ENCODE measurements at places on chromosomes 5 and 9. TPM values are rescaled to one million over a fixed set of nuclear protein-coding genes. Genes with fewer than 3 reads are reported as not detected.

DNA sequence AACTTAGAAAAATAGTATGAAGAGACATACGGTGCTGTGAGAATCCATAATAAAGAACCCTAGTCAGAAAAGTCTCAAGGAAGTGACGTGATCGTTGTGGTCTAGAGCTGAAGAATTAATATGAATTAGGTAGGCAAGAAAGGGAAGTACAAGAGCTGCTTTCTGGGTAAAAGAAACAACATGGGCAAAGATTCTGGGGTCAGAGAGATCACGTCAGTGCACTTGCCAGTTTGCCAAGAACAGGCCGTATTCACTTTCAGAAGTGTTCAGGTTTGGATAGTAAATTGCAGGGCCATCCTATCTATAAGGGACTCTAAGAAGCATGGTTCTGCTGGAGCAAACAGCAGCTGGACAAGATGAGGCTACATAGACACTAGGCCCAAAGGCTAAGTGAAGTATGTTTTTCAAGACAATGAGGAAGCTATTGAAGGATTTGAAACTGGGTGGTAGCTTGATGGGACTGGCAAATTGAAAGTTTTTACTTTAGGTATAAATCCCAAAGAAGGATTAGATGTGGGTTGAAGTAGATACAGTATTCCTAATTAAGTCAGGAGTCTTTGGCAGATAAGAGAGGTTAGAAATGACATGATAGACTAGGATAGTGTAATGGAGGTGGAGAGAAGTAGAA is 4.8 kb upstream of the CHD1 start:
- no peak for DNase-seq
- H3K36me3 ChIP-seq, result no peaks in the 10 kb centered on the region
- H3K4me3 ChIP-seq, result no peak overlapping the region
- H3K4me1 ChIP-seq, result peaks cover 20% of the 10 kb centered on the region

GRCh38 chr9:114735704-114736103 is 53.7 kb upstream of the TEX48 start:
- DNase-seq, result no peak
- no peak overlapping the region for H3K4me3 ChIP-seq
- H3K27me3 ChIP-seq, result no peaks in the 10 kb centered on the region

GRCh38 chr9:114613919-114614318 is 2.8 kb downstream of the TMEM268 start:
- H3K27ac ChIP-seq, result no peak overlapping the region
- H3K4me3 ChIP-seq, result no peak overlapping the region
- DNase-seq, result no peak
- peaks cover 16% of the 10 kb centered on the region for H3K4me1 ChIP-seq

DNA sequence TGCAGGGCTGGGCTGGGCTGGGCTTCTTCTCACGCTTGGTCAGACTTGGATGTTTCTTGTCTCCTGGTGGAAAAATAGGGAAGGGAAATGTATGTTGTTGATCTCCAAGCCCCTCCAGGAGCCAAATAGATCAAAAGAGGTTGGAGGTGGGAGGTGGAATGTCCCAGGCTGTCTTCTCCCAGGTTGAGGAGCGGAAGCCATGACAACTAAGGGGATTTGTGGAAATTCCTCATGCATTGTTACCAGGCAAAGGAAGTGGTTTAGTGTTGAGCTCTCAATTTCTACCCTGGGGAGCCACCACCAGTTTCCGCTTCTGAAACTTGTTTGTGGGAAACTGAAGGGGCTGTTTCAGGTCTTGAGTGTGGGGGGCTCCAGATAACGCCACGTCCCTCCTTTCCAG is 79.0 kb downstream of the SPRY4 start:
- no peak for DNase-seq
- H3K27ac ChIP-seq, result peak overlapping the region; percentile 89
- H3K4me1 ChIP-seq, result peaks cover 23% of the 10 kb centered on the region
- H3K4me3 ChIP-seq, result no peak overlapping the region
- no peaks in the 10 kb centered on the region for H3K27me3 ChIP-seq
- H3K36me3 ChIP-seq, result no peaks in the 10 kb centered on the region

- no peak overlapping the region for H3K27ac ChIP-seq
- no peak for DNase-seq
- H3K4me1 ChIP-seq, result no peaks in the 10 kb centered on the region
- no peaks in the 10 kb centered on the region for H3K27me3 ChIP-seq
Measured at GRCh38 chr5:22560147-22560546, 293.0 kb downstream of the CDH12 start.

DNA sequence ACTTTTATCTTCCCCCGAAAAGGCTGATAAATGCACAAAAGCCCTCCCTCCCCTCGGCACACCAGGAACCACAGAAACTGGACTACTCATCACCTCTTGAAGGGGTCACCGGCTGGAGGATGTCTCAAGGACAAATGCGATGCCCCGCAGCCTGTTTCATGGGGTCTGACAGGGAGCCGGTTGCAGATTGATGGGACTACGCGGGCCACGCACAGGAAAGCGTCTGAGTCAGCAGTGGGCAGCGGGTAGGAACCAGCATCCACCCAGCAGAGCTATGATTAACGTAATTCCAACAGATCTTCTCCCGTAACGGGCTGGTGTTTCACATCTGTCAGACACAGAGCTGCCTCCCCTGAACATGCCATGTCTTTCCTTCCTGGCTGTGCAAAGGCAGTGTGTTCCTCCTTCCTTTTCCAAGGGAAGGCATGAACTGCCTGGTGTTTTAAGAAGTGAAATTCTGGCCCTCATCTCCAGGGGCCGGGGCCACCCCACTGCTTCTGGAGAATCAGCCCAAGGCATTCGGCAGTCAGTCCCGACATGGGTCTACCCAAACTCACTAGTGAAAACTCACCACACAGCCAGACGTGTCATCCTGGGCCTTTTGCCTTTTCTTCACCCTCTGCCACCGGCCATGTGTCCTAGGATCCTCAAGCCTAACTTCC is 144.4 kb upstream of the PHYKPL start:
- no peaks in the 10 kb centered on the region for H3K27me3 ChIP-seq
- H3K27ac ChIP-seq, result no peak overlapping the region
- H3K4me1 ChIP-seq, result peaks cover 8% of the 10 kb centered on the region
- DNase-seq, result no peak

GRCh38 chr5:32475334-32476097 is 31.0 kb upstream of the ZFR start:
- H3K27ac ChIP-seq, result no peak overlapping the region
- no peaks in the 10 kb centered on the region for H3K27me3 ChIP-seq
- no peak for DNase-seq
- H3K4me3 ChIP-seq, result no peak overlapping the region
- H3K4me1 ChIP-seq, result no peaks in the 10 kb centered on the region
- no peaks in the 10 kb centered on the region for H3K36me3 ChIP-seq

DNA sequence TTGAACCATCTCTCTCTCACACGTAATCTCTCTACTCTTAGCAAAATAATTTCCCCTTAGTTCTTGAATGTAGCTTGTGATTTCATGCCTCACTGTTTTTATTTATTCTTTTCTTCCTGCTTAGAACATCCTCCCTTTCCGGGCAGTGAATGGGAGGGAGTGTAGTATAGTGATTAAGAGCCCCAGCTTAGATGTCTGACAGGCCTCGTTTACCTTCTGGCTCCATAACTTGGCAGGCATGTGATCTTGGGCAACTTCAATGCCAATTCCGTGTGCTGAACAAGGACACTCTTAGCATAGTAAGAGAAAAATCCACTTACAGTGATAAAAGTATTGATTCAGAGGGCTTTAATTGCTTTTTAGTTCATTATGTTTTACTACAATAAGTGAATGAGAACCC is 96.3 kb upstream of the TNPO1 start:
- no peak overlapping the region for H3K4me3 ChIP-seq
- H3K36me3 ChIP-seq, result no peaks in the 10 kb centered on the region
- no peak overlapping the region for H3K27ac ChIP-seq

GRCh38 chr5:72380492-72381274 is 60.5 kb downstream of the PTCD2 start:
- H3K27ac ChIP-seq, result peak overlapping the region; percentile 29
- H3K36me3 ChIP-seq, result no peaks in the 10 kb centered on the region
- no peak overlapping the region for H3K4me3 ChIP-seq
- no peaks in the 10 kb centered on the region for H3K27me3 ChIP-seq
- DNase-seq, result no peak

DNA sequence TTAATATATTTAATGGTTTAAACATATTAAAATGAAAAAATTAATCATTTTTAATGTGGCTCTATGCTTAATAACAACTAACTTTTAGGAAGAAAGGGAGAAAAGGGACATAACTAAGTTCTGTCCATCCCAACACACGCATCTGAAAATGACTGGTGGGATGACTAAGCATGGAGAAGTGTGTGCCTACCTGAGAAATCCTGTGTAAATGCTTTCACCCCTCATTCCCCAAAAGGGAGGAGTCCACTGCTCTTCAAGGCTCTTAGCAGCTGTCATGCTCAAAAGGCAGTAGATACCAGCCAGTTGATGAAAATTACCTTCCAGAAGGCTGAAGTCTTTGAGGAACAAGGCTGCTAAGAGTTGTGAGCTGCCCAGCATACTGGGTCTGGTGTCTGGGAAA is 130.9 kb downstream of the NFIB start:
- no peak overlapping the region for H3K27ac ChIP-seq
- no peaks in the 10 kb centered on the region for H3K27me3 ChIP-seq
- no peak for DNase-seq
- H3K36me3 ChIP-seq, result no peaks in the 10 kb centered on the region
- no peak overlapping the region for H3K4me3 ChIP-seq

- H3K36me3 ChIP-seq, result no peaks in the 10 kb centered on the region
- DNase-seq, result no peak
- H3K4me1 ChIP-seq, result no peaks in the 10 kb centered on the region
- H3K4me3 ChIP-seq, result no peak overlapping the region
- H3K27ac ChIP-seq, result no peak overlapping the region
- H3K27me3 ChIP-seq, result no peaks in the 10 kb centered on the region
Measured at GRCh38 chr5:109567374-109568044, 122.2 kb upstream of the MAN2A1 start.

- peaks cover 33% of the 10 kb centered on the region for H3K36me3 ChIP-seq
- no peaks in the 10 kb centered on the region for H3K27me3 ChIP-seq
- no peak overlapping the region for H3K4me3 ChIP-seq
- no peak overlapping the region for H3K27ac ChIP-seq
- no peaks in the 10 kb centered on the region for H3K4me1 ChIP-seq
- no peak for DNase-seq
Measured at GRCh38 chr5:10684303-10685086, 76.5 kb downstream of the DAP start.

- H3K4me3 ChIP-seq, result no peak overlapping the region
- H3K27me3 ChIP-seq, result no peaks in the 10 kb centered on the region
- no peaks in the 10 kb centered on the region for H3K36me3 ChIP-seq
- H3K4me1 ChIP-seq, result no peaks in the 10 kb centered on the region
Measured at GRCh38 chr5:98975682-98976407, 47.0 kb upstream of the CHD1 start.

DNA sequence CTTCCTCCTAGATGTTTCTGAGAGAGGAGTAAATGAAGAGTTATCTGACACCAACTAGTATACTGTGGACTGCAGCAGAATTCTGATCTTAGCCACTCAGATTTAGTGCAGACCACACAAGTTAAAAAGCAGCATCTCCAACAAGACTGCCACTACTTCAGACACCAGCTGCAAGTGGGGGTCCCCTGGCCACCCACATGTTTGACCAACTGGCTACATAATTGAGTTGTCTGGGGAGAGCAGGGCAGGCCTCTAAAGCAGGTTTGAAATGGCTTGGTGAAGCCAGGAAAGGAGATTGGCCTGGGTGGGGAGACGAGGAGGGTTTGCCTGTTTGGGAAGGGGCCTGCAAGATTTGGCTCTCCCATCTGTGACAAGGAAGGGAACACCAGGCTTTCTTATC is 40.5 kb upstream of the FAM81B start:
- no peaks in the 10 kb centered on the region for H3K27me3 ChIP-seq
- no peaks in the 10 kb centered on the region for H3K36me3 ChIP-seq
- H3K27ac ChIP-seq, result no peak overlapping the region

DNA sequence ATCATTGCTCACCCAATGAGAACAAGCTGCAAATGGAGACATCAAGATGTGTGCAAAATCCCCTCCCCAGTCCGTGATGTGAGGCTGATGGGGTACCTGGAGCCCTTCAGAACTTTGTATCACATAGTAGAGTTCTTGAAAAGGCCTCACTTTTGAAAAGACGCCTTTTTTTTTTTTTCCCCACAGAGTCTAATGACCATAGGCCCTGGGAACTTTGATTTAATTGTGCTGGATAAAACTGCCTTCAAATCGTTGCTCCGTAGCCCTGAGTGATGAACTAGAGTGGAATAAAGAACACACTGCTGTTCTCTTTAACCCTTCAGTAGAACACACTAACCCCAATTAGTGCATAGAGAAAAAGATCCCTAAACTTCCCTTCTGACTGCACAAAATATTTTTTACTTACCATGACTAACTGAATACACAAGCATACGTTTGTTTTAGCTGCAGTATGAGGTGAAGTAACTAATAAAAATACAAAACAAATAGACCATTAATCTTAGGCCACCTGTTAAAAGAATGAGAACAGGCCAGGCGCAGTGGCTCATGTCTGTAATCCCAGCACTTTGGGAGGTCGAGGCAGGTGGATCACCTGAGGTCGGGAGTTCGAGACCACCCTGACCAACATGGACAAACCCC is 15.1 kb downstream of the PSAT1 start:
- no peak overlapping the region for H3K27ac ChIP-seq
- no peak overlapping the region for H3K4me3 ChIP-seq
- DNase-seq, result no peak
- H3K27me3 ChIP-seq, result no peaks in the 10 kb centered on the region

DNA sequence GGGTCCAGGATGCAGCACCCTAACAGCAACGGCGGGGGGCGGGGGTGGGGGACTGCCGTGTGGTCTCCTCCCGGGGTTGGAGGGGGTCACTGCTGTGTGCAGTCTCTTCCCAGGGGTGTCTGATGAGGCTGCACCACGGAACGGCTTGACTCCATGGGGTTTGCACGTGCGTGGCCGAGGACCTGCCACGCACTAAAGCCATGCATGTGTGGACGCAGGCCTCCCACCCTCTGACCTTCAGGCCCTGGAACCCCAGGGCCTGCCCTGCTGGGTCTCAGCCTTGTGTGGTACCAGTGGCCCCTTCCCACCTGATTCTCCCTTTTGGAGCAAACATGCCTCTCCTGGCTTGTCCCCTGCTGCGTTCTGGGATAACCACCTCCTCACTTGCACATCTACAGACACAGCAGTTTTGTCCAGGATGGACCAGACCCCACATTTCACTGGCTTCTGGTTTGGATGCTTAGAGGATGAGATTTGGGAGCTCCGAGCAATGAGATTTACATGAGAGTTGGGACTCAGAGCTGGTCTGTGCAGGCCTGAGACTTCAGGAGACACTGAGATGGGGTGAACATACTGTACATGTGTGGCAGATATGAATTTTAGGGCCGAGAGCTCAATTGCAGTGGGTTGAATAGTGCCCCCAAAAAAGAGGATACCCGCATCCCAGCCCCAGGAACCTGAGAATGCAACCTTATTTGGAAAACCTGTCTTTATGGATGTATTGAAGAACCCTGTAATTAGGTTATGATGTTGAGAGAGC is 45.8 kb downstream of the SLC12A7 start:
- no peak overlapping the region for H3K4me3 ChIP-seq
- no peak for DNase-seq
- H3K27ac ChIP-seq, result no peak overlapping the region

LECT2 gene
- not detected for total RNA-seq

CTNND2 gene
- not detected for total RNA-seq

GABRA1 gene
- not detected for total RNA-seq

CBY3 gene
- total RNA-seq, result not detected

GFI1B gene
- not detected for total RNA-seq

IFNK gene
- total RNA-seq, result not detected

PCDHB4 gene
- total RNA-seq, result 14.5 TPM

AK8 gene
- 0.54 TPM for total RNA-seq

GARNL3 gene
- 63.4 TPM for total RNA-seq
